CD4-positive, alpha-beta T cell treated with Interleukin-2 at 100 ng/mL for 4 hours (primary cell): ENCODE measurements at places on chromosomes 6 and 20.

GRCh38 chr6:13927203-13927602, 2.5 kb downstream of the RNF182 start:
- DNase-seq = no peak

- DNase-seq = no peak
These were observed 192.4 kb downstream of the CD83 start for GRCh38 chr6:14309951-14310445.

- no peak for DNase-seq
These were observed 80.6 kb downstream of the ATP9A start for GRCh38 chr20:51687630-51688029.

- no peak for DNase-seq
These were observed 11.6 kb upstream of the TAAR9 start for GRCh38 chr6:132526461-132526860.

- no peak for DNase-seq
These were observed 40.7 kb downstream of the PLCB4 start for GRCh38 chr20:9109566-9109965.

DNA sequence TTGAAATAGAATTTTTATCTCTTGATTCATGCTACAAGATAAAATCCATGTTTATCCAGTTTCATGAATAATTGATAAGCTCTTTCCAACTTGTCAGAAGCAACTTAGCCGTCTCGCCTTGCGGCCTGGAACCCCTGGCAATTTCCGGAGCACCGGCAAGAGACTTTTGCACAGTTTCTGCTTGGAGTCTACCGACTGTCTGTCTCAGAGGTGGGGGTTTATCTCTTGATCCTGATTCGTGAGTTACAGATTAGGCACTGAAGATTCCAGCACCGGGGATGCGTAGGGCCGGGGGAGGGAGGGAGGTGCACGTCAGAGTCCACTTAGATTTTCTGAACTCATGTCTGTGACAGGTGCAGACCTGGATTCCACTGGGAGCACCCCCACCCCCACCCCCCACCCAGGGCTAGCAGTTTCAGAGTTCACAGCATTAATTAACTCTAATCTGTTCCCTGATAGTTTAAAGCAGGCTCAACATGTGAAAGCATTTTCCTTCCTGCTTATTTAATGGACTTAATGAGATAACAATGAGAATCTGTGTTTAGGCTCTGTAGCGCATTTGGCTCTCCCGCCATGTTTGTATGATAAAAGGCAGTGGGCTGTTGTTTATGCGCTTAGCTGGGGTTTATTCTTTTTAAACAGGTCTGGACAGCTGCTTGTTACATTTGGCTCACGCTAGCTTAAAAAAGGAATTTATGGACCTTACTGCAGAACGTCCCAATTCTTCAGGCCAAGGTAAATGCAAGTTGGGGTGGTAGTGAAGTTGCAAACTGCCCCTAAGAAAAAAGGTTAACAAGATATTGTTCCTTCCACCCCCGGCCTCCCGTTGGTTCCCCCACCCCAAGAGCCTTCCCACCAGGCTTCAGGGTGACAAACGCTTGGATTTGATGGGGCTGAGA, 8.1 kb upstream of the APCDD1L start:
- no peak for DNase-seq

GRCh38 chr20:10321138-10321717, 102.6 kb downstream of the SNAP25 start:
- no peak for DNase-seq

DNA sequence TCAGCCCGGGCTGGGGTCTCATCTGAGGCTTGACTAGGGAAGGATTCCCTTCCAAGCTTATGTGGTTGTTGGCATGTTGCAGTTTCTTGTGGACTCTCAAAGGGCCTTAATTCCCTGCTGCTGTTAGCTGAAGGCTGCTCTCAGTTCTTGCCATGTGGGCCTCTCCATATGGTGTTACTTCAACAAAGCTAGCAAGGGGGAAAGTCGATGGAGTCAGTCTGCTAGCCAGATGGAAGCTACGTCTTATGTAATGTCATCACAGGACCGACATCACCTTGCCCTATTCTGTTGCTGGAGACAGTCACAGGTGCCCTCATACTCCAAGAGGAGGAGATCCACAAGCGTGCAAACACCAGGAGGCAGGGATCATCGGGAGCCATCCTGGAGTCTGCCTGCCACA, 43.3 kb upstream of the ARMC2 start:
- no peak for DNase-seq

GRCh38 chr6:85347812-85348211, 102.1 kb upstream of the NT5E start:
- no peak for DNase-seq

DNA sequence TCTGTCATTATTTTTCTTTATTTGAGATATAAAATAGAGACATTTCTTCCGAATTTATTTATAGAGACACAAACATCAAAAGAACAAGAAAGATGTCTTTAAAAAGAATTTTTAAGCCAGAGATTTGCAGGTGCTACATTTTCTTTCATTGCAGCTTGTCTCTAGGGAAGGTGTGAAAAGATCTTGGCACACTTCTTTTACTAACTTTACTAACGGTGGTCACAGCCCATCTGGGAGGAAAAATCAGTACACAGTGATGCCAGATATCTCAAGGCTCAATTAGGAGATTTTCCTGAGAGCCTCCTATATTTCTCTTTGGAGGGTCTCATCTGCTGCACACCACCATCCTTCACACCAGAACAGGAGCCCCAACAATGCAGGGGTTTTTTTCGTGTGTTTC, 29.5 kb downstream of the ABRACL start:
- no peak for DNase-seq

GRCh38 chr6:169923468-169924464, 172.3 kb downstream of the ERMARD start:
- DNase-seq = no peak

DNA sequence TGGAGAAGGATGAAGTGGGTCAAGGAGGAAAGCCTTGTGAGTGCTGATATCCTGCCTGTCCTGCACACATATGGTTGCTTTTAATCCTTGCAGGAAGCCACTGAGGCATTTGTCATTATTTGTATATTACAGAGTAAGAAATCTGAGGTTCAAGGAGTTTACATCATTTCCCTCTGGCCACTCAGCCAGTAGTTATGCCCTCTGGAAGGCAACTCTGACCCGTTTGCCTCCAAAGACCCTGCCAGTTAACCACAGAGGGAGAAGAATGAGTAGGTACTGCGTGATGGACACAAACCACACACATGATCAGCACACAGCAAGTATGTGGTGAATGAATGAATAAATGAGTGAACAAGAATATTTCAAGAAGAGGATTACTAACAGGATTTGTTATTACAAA, 7.9 kb upstream of the FAM210B start:
- no peak for DNase-seq

DNA sequence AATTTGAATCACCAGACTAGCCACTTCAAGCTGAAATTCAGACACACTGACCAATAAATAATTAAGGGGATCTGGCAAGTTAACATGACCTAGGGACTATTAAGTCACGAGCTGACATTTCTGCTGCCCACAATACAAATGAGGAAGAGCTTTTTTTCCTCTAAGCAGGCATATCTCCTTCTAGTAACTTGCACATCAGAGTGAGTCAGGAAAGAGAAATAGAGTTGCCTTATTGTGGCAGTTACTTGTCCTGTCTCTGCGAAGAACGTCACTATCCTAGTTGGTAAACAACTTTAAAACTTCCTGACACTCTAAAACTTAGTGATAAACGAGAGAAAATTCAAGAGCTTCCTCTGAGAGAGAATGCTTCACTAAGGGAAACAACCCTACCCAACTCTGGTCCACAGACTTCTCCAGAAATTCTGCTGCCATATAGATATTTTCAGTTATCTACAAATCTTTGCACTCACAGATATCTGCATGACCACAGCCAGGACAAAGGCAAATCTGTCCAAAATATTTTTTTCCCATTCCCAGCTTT, 4.2 kb downstream of the PLA2G7 start:
- no peak for DNase-seq

DNA sequence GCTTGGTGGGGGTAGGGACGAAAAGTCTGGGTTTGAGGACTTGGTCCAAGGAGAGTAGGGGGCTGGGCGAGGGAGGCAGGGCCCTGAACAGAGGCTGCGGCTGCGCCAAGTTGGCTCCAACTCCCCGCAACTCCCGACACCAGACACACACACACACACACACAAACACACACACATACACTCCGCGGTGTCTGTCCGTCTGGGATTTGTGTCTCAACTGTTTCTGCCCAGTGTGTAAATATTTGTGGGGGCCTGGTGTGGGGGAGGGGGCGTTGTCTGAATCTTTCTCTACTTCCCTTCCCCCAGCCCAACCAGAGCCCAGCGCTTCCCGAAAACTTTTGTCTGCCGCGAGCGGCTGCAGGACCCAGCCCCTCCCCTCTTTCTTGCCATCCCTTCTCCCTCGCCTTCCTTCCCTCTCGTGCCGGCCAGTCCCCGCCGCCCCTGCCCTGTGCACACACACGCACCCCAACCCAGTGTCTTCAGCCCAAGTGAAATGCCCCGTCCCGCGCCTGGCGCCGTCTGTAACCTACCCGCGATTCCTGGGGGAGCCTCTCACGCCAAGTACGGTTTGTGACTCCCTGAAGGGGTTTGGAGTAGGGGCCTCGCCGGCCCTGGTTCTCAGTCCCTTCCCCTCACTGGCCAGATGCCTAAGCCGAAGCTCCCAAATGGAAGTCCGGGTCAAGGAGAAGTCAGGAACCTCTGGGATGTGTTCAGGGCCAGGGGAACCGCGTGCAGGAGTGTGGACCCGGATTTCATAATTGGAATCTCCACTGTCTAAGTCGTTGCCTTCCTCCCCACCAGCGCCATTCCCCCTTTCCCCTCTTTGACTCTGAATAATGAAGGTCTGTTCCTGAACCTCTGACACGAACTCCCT, 904 bp downstream of the MDFI start:
- no peak for DNase-seq

GRCh38 chr6:116381000-116381399, 10.3 kb downstream of the DSE start:
- no peak for DNase-seq

DNA sequence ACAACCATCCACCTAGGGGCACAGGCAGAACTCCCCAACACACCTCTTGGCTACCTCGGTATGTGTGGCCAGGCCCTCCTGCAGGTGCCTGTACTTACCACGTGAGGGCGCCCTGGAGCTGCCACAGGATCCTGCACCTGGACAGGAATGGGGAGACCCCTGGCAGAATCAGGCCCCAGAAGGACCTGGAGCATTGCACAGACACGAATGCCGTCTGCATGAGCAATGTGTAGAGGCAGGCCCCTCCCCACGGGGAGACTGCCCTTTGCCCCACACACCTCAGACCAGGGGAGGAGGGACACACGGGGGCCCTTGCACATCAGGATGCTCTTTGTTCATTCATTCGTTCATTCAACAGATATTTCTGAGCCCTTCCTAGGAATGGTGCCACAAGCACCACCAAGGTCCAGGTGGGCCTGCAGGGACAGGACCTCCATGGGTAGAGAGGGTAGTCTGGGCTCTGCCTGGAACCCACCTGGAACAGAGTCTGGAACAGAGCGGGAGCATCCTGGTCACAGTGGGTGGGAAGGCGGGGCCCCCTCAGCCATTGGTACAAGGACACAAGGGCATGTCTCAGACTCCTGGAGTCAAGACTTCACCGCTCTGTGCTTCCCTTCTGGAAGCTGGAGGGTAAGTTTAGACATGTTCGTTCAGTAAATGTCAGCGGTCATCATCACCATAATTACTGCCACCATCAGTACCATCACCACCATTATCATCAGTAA, 32.3 kb downstream of the YTHDF1 start:
- DNase-seq = peak; percentile 44

DNA sequence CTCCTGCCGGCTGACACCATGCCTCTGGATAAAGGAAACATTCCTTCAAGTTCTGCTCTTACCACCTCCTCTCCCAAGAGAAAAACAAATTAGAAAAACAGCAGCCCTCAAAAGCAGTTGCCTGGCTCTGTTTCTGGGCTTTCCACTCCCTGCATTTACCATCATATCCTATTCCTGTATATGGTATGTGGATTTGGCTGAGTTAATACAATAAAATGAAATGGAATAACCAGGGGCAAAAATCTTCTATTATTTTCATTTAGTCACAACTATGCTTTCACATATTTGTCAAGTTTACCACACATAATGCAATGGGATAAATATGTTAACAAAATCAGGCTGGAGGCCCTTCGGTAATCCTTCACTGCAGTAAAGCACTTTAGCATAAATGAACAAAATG, 34.3 kb downstream of the COL12A1 start:
- no peak for DNase-seq

GRCh38 chr6:106356378-106356777, 4.1 kb upstream of the CRYBG1 start:
- DNase-seq = no peak

- no peak for DNase-seq
These were observed 116.7 kb upstream of the FAM184A start for GRCh38 chr6:119195204-119195603.

GRCh38 chr6:63565727-63566596, 6.3 kb upstream of the LOC128125822 start:
- DNase-seq = no peak

DNA sequence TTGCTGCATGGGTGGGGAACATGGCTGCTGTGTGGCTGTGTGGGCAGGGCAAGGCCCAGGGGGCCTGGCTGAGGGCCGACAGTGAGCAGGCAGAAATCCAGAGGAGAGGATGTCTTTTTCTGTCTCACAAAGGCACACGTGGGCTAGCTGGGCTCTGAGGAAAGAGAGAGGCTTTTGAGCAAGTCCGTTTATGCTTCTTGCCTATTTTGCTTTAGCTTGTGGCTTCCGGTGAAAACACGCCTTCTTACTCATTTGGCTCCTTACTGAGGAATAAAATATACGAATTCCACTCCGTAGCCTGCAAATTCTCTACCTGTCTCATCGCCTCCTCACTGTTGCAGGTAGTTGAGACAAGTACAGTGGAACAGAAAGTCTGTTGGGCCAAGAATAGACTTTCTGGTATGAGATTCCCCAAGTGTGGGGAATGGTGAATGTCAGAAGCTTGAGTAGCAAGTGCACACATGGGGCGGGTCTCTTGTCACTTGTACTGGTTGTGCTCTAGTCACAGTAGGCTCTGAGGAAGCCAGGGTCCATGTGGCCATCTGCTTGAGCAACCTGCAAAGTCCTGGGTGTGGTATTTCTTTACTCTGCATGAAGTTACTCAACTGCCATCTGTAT, 28.4 kb downstream of the WRNIP1 start:
- peak; percentile 33 for DNase-seq

DNA sequence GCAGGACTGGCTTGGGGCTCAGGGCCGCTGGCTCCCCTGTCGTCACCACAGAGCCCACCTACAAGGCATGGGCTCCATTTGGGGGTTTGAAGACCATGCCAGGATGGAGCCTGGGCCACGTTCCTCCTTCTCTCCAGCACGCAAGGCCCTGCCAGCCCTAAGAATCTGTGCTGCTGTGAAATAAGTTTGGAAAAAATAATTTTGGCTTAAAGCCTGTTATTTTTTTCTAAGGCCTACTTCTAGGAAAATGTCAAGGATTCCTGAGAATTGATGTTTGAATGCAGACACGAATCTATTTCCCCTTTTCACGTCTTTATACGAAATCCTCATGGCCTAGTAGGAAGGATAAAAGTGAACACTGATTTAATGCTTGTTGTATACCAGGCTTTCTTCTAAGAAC, 107.5 kb downstream of the LRFN2 start:
- no peak for DNase-seq
